NCI-H2081 treated with DMSO at 0.1 percent for 48 hours (cell line): ENCODE measurements at places on chromosomes 2 and 18.

- peak; percentile 44 for DNase-seq
These were observed 3.8 kb upstream of the CDKL4 start for GRCh38 chr2:39247512-39248043.

DNA sequence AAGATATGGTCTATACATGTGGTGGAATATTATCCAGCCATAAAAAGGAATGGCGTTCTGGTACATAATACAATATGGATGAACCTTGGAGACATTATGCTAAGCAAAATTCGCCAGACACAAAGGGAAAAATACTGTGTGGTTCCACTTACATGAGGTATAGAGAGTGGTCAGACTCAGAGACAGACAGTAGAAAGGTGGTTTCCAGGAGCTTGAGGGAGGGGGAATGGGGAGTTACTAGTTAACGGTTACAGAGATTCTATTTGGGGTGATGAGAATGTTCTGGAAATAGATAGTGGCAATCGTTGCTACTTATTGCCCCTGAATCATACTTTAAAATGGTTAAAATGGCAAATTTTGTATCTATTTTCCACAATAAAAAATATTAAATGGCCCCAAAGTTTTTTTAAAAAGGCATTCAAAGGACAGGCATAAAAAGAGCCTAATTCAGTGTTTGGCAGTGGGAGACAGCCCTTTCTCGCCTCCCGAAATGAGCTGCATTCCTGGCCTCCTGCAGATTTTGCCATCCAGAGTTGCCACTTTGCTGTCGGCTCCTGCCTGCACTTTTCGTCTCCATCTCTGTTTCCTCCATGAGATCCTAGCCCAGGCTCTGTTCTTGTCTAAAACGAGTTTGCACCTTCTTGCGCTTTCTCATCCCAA is 13.5 kb downstream of the TNFRSF11A start:
- DNase-seq: no peak

- DNase-seq: no peak
These were observed 575 bp downstream of the HSPD1 start for GRCh38 chr2:197498937-197499593.

GRCh38 chr18:49322765-49323490 is 137.5 kb downstream of the DYM start:
- DNase-seq: no peak

- DNase-seq: no peak
These were observed 31.6 kb upstream of the RNF149 start for GRCh38 chr2:101340141-101340551.

DNA sequence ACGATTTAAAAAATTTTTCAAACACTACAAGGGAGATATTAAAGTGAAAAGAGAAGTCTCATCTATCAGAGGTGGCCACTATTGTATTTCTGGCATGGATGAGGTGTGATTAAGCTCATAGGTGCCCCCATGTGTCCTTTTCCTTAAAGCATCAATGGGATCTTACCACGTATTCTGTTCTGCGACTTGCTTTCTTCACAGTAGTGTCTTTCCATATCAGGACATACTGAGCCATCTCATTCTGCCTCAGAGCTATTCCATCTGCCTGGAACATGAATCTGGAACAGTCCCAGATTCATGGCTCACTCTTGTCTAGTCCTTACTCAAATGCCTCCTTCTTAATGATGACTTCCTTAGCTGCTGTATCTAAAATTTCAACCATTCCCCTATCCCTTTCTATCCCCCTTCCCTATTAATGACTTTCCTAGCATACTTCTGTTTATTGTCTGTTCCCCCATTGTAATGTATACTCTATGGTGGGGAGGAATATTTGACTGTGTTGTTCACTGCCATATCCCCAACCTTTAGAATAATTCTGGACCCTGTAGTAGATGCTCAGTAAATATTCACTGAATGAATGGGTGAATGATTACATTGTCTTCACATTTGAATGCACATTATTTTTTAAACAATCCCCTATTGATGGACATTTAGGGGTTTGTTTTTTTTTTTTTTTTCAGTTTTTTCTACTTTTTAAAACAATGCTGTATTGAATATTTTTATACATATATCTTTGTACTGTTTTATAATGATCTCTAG is 11.1 kb downstream of the STAMBP start:
- DNase-seq: no peak

DNA sequence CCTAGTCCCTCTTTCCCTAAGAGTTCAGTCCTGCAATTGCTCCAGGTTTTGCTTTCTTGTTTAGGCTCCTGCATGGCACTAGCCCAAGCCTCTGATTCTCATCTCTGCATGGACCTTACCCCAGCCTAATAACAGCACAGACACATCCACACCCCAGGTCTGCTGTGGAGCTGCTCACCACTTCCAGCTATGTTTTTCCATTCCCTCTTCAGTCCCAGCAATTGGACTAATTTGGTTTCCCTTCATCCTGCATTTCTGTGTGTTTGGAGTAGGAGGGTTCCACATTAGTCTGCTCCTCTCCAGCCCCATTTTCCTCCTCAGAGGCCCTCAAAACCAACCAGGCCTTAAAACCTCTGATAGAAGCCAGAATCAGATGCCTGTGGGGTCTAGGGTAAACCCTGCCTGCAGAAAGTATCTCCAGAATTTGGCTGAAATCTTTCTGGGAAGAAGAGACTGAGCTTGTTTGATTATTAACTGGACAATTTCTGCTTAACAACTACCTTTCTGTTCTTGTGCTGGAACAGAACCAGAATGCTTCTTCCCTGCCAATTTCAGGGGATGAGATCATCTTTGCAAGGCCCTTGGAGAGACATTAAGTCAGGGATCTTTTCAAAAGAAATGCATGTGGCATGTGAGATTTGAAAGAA is 95.9 kb downstream of the GFPT1 start:
- no peak for DNase-seq

DNA sequence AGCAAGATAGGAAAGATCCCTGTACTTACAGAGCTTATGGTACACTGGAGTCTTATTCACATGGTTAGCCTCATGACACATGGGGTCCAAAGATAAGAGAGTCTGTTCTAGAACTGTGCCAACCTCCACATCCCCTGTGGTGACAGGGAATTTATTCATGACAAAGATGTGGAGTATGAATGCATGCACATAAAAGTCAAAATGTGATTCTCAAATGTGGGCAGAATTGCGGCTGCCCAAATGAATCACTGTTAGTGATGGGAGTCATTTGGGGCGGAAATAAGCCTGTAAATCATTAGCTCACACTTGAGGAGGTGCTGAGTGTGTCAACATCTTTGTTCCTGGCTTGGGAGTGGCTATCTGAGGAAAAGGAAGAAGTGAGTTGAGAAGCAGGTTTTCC is 560.6 kb downstream of the SLC4A3 start:
- DNase-seq: no peak

- no peak for DNase-seq
These were observed 4.3 kb upstream of the GPR45 start for GRCh38 chr2:105237045-105237765.

- DNase-seq: no peak
These were observed 236.9 kb downstream of the BCL11A start for GRCh38 chr2:60316381-60317033.

DNA sequence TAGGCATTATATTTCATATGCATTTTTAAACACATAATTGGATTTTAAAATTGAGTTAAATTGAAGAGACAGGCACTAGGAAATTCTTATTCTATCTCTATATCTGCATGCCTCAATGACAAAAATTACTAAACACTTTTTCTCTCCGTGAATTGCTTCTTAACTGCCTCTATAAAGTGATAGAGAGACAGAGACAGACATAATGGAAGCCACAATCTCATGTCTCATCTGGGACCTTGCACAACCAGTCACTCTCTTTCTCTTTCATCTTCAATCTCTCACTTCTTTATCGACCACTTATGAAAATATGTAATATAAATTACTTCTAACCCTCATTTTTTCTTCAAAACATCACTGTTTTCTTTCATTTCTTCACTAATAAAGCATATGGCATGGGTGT is 238.9 kb upstream of the ZNF804A start:
- DNase-seq: no peak

GRCh38 chr2:18585526-18585925 is 3.8 kb downstream of the NT5C1B start:
- DNase-seq: no peak

DNA sequence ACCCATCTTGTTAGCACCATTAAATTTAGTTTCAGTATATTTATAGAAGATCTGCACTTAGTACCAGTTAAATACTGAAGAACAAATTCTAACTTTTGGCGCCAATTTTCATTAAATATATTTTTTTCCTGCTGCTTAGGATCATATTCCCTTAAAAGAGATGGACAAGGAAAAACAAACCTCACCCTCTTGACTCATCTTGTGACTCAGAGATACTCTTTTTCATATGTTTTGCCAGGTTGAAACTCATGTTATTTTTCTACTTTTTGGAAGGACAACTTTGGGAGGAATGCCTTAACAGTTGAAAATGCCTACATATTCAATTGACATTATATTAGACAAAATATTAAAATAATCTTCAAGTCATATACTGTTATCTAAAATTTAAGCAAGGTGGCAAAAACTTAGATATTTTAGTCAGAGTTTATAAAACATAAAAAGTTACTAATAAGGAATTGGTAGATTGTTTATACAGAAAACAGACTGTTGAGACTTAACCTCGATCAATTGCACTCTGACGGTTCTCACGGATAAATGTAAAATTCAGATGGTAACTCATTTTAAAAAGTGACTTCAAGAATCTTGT is 36.2 kb downstream of the PNO1 start:
- DNase-seq: no peak

DNA sequence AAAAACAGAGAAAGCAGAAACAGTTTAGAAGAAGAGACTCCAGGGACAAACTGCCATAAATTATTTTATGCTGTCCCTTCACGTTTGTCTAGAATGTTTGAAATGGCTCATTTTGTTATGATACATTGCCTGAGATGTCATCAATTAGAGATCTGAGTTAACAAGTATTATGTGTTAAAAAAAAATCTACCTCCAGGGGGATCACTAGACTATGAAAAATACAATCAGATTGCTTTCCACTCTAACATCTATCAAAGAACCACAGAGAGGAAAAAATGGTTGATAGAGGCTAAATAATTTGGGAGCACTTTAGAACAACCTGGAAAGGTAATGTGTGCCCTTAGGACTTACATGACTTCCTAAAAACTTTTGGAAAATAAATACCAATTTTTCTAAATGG is 103.8 kb upstream of the CCDC150 start:
- DNase-seq: no peak

DNA sequence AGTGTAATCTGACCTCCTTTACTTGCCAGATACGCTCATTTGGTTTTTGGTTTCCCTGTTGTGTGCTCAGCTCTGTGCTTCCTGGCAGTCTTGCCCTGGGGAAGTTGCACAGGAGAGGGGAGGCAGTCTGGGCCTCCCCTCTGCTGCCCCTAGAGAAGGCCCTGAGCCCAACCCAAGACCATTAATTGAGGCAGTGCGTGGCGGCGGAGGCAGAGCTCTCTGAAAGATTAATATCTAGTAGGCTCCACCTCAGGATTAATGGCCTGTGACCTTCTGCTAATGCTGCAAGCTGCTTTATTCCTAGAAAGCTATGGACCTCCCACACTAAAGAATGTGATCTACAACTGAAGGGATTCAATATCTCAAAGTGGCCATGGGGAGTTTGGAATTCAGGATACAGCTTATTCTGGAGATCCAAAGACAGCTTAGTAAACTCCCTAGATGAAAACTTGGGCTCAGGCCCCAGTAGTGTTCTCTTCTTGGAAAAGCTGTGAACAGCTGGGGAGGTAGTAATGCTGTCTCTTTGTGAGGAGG is 41.4 kb upstream of the MAPRE2 start:
- DNase-seq: no peak

DNA sequence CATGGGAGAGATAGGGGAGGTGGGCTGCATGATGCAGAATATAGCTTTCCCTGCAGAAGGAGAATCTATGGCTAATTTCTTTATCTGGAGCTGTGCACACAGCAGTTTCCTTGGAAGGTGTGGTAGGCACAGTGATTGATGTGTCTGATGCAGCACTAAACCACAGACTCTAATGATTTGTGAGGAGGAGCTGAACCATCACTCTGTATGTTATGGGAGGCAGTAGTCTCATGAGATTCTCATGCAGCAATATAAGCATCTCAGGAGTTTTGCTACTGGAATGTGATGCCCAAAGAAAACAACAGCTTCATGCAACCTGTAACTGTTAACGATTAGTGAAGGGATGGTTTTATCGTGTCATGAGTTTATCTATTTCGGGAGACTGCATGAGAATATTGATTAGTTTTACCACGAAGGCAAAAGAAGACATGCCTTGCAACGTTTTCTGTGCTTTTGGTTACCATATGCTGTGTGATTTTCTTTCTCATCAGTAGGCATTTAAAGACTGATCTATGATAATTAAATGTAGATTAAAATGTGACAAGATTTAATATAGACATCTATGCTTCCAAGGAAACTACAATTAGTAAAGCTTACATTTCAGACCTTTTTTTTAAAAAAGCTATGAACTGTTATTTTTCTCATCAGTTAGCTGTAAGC is 286.8 kb downstream of the ARL6IP6 start:
- DNase-seq: no peak

DNA sequence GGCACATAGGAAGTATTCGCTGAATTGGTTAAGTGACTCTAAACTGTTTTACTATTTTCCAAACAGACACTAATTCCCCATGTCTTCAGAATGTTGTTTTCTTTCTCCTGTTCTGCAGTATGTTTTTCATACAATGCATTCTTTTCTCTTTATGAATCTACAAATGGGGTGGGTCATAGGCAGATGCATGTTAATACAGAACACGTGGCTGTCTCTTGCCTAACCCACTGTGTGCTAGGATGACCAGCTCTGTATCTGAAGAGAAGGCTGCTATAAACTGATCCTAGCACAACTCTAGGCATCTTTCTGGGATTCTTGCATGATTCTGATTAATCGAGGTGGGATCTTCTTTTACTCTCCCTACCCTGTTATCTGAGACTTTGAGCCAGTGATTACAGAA is 826.0 kb downstream of the PLCL1 start:
- DNase-seq: no peak

DNA sequence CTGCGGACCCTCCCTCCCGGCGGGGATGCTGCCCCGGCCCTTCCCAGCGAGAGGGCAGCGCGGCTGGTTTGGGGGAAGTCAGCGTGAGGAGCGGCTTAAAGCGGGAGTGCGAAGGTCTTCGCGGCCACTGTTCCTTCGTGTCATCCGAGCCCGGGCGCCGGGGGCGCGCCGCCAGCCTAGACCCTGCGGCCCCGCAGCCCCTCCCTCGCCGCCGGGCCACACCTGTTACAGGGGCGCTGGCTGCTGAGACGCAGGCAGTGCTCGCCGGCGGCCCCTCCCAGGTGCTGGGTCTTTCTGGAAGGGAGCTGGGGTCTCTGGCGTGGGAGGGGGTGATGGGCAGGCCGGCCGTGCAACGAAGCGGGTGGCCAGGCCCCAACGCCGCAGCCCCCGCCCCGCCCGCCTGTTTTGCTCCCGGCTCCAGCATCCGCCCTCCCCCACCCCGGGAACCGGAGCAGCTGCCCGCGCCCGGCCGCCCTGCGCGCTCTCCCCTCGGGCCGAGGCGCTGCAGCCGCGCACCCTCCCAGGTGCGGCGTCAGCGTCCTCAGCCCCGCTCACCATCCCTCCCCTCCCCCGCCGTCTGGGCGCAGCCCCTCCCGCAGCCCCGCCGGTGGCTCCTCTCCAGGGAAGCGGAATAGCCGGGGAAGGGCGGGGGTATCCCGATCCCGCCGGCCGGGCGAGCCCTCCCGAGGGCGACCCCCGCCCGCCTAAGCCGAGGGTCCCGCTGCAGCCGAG is 727 bp downstream of the KIF1A start:
- DNase-seq: no peak
